ENCODE measurements at places on chromosomes 7 and 10.

GRCh38 chr10:76388321-76389023, 957.0 kb downstream of the LRMDA start:
- DNase-seq, result no peak

- DNase-seq, result no peak
These were observed 34.6 kb downstream of the MALSU1 start for GRCh38 chr7:23333671-23334246.

GRCh38 chr7:79091011-79091410, 362.5 kb downstream of the MAGI2 start:
- DNase-seq, result no peak

- no peak for DNase-seq
These were observed 77.9 kb downstream of the INSIG1 start for GRCh38 chr7:155375337-155376277.

GRCh38 chr10:29576681-29577080, 58.1 kb downstream of the SVIL start:
- DNase-seq, result no peak

- DNase-seq, result peak; percentile 49
These were observed 107.5 kb upstream of the ARID5B start for GRCh38 chr10:61793760-61794703.

GRCh38 chr7:85215098-85215497, 28.2 kb upstream of the SEMA3D start:
- no peak for DNase-seq

DNA sequence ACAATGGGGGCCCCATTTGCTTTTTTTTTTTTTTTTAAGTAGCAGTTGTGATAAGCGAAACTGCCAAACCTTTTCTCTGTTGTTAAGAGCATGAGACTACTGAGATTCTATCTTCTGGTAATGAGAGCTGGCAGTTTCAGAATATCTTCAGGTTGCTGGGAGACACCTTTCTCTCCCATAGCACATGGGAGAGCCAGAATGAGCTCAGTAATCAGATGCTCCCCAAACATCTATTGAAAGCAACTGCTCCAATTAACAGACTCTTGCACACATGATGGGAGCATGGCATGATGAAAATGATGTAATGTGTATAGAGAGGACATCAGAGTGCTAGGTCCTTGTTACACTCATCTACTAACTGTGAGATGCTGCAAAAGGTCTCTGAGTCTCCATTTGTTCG, 18.8 kb downstream of the MYO3A start:
- peak; percentile 99 for DNase-seq

- DNase-seq, result no peak
These were observed 31.4 kb downstream of the ZNF273 start for GRCh38 chr7:64934478-64934877.

GRCh38 chr10:89600041-89600440, 45.0 kb downstream of the PANK1 start:
- no peak for DNase-seq

DNA sequence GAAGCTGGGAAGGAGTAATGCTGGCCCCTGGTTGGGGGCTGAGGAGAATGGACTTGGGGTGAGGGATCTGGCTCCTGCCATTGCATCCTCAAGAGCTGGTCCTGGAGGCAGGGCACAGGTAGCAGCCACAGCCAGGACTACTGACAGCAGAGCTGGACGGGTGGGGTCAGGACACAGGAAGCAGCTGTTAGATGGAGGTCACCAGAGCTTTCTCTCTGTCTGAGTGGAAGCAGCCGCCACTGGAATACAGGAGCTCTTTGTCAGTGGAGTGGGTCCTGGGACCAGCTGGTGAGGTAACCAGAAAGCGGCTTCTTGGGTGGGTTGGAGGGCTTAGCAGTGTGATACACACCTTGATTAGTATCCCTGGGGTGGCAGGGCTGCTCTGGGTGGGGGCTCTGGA, 58.1 kb upstream of the AQP1 start:
- no peak for DNase-seq

DNA sequence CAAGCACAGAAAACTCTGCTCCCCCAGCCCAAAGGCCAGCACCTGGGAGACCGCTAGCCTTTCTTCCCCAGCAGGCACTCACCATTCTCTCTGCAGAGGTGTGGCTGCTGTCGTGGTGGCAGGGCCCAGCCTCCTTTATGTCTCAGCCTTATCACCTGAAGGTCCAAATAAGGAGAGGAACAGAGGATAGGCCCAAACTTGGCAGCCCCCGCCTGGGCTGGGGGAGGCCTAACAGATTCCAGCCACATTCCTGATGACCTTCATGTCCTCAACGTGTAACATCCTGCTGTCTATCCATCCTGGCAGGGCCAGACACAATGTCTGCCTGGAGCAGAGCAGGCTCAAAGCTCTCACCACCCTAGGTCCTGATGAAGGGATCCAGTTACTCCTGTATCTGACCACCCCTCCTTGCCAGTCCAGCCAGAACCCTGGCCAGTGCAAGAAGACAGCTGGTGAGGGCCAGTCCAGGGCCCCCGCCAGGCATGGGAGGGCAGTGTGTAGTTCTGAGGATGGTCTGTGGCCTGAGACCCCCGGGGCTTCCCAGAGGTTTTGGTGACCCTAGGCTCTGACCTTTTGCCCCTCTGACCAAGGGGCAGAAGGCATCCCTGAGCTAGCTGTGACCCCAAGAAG, at the start of gene MYL7:
MYL7 (minus strand) TSS at position 112 of the 630 bp plus-strand sequence; CDS start at position 85, 27 bp downstream.
- no peak for DNase-seq

DNA sequence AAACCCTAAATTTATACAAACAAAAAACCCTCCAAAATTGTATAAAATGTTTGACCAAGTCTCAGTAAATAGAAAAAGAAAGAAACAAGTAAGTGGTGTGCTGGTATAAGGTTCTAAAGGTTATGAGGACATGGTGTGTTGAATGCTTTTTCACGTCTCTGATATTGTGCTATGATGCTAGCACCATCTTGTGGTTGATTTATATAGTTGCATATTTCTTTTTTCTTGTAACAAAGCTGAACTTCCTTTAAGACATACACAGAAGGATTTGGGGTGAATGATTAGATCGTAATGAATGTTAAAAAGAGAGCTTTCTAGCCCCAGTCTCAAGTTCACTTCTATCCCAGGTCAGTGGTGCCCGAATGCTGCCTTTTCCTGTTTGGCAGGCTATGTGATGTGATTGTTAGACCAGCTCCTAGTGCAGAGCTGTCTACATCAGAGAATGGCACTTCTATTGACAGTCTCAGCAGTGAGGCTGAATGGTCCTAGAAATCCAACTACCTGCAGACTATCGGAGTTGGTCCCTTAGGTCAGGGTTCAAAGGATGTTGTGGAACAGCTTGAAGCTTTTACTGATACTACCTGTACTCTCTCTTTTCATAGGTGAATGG, 25.0 kb downstream of the VTI1A start:
- DNase-seq, result no peak

- DNase-seq, result no peak
These were observed 232.5 kb downstream of the MAD1L1 start for GRCh38 chr7:2000153-2000687.

- no peak for DNase-seq
These were observed 43.9 kb downstream of the C10orf120 start for GRCh38 chr10:122655524-122656307.

DNA sequence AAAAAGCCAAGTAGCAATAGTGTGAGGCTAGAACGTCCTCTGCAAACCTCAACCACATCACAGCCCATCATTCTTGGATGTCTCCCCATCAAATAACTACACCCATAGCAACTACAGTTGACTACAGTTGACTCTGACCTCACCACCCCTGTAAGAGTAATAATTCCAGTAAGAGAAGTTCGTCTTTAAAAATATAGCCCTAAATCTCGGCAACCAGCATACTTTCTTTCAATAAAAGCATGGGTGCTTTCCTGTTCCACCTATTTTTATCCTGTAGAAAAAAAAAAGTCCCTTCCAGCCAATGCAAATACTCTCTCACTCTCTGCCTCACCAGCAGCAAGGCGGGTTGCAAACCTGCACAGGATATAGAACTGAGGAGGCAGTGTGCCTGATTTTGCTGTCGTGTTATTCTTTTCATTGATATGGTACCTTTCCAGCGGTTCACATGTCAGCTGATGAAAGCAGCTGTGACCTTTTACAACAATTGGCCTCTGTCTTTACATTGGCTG, 187.5 kb upstream of the NFE2L3 start:
- DNase-seq, result no peak

DNA sequence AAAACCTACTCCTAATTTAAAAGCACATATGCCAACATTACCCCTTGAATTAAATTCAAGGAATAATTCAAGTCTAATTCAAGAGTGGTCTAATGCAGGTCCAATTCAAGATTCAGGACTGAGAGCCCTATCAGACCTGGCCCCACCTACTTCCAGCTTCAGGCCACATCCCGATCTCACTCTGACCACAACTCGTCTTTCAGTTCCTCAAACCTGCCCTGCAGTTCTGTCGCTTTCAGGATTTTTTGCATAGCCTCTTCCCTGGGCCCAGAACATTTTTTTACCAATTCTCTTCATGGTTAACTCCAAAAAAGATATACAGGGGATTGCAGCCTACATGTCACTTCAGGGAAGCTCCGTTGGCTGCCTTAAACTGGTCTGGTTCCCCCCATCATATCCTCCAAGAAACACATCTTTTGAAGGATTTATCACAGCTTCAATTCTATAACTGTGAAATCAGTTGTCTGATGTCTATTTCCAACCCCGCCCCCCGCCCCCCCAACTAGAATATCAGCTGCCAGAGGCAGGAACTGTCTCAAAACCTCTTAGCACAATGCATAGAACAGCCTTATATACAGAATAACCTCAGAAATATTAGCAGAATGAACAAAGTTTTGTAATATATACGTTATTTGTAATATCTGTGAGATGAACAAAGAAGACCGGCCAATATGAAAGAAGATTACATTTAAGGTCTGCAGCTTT, 20.8 kb downstream of the CCDC6 start:
- no peak for DNase-seq

- no peak for DNase-seq
These were observed 64.0 kb upstream of the EGR2 start for GRCh38 chr10:62880162-62880561.

GRCh38 chr7:149707448-149707886, 65.9 kb downstream of the ZNF467 start:
- DNase-seq, result no peak

DNA sequence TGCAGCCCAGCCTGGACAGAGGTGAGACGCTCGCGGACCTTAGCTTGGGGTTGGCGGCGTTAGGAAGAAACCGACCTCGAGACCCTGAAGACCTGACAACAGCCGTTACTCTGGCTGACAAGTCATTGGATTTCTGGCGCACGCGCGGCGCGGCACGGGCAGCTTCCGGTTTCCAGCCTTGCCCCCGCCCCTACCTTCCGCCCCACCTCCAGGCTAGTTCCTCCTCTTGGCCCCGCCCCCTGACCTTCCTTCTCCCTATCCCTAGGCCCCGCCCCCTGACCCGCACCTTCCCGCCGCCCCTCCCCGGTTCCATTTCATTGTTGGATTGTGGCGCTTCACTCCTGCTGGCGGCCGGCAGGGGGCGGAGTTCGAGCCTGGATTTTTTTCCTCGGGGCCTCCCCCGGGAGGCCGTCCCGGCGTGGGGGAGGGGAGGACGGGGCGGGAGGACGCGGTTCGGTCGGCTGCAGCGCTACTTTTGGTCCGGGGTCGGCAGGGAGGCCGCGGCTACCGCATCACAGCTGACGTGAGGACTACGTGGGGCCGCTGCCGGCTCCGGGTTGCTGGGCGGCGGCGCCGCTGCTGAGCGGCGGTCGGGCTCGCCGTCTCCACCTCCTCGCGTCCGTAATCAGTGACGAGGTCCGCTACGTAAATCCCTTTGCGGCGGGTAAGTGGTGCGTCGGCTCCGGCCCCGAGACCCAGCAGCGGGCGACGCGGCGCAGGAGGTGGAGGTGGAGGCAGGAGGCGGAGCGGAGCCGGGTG, at the start of gene CREM:
CREM (plus strand) TSS at position 317 of the 759 bp plus-strand sequence. CDS start 10,990 bp downstream, outside the sequence.
- peak; percentile 87 for DNase-seq

GRCh38 chr10:63720072-63720537, 198.9 kb downstream of the REEP3 start:
- DNase-seq, result peak; percentile 71

GRCh38 chr7:102082693-102083368, 203.8 kb upstream of the SH2B2 start:
- no peak for DNase-seq

GRCh38 chr10:69612760-69613159, 17.3 kb upstream of the FAM241B start:
- DNase-seq, result no peak

- DNase-seq, result no peak
These were observed 55.4 kb upstream of the KLF14 start for GRCh38 chr7:130789436-130789835.

DNA sequence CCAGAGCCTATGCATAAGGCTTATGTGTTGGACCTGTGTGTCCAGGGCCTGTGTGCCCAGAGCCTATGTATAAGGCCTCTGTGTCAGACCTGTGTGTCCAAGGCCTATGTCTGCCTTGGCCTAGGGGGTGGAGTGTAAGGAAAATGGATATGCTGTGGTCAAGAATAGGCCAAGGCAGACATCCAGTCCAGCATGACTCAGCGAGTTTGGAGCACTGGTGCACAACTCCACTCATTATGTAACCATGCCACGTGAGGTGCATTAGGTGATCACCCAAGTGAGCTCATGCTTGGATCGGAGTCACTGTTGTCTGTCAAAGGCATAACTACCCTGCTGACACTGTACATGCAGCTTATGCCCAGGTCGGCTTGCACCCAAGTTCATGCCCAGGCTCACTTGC, 238.9 kb downstream of the CACNA2D1 start:
- DNase-seq, result no peak

GRCh38 chr10:97852277-97852676, 2.6 kb downstream of the GOLGA7B start:
- DNase-seq, result no peak

DNA sequence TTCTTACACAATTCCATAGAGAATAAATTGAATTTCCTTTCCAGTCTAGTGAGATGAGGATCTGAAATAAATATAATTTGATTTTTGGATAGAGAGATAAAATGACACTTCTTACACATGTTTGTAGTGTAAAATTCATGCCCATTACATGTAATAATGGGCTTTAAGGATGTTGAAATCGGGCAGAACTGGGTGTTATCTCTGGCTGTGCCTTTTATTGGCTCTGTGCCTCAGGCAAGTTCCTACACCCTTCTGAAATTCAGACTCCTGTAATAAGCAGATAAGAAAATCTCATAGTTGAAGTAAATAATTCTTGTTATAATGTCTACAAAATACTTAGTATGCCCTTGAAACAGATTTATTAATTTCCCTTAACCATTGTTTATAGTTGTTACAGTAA, 125.6 kb downstream of the SEMA3A start:
- DNase-seq, result no peak

All from NCI-H1436 treated with DMSO at 0.1 percent for 48 hours (cell line).